Effector memory CD4-positive, alpha-beta T cell (primary cell): ENCODE measurements at places on chromosomes 4 and X.
A peak's percentile ranks its signal among the peaks of the same experiment; 100 is the strongest.

GRCh38 chrX:64394874-64395567, at the start of gene MTMR8:
TSS of gene MTMR8 (minus strand) at chrX:64395452. CDS start at chrX:64395363, 89 bp downstream.
- peak within 1 kb of the TSS; percentile 39 for H3K27ac ChIP-seq
- H3K27me3 ChIP-seq = no peaks in the 10 kb centered on the region
- no peaks in the 10 kb centered on the region for H3K36me3 ChIP-seq
- DNase-seq = peak; percentile 66
- peak within 1 kb of the TSS; percentile 65 for H3K4me3 ChIP-seq

- H3K4me1 ChIP-seq = no peaks in the 10 kb centered on the region
- H3K27me3 ChIP-seq = no peaks in the 10 kb centered on the region
- peak overlapping the region; percentile 54 for H3K4me3 ChIP-seq
- H3K36me3 ChIP-seq = no peaks in the 10 kb centered on the region
- DNase-seq = peak; percentile 41
Observed at GRCh38 chrX:49053223-49054072, 5.4 kb upstream of the CCDC120 start.

DNA sequence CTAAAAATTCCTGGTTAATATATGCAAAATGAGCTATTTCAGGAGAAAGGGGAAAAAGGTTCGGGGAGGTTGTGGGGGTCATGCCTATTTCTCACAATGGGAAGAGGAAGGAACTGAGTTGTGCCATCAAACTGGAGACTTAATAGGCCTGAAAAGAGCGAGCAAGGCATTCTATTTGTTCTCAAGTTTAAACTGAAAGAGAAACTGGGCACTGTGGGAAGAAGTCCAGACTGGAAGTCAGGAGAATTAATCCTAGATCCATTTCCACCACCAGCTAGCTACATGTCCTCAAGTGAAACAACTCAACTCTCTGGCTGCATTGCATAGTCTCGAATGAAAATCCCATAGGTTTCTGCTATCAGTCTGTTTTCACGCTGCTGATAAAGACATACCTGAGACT, 50.6 kb downstream of the PPARGC1A start:
- H3K27ac ChIP-seq = no peak overlapping the region
- H3K4me3 ChIP-seq = no peak overlapping the region
- H3K4me1 ChIP-seq = no peaks in the 10 kb centered on the region
- DNase-seq = no peak
- H3K36me3 ChIP-seq = no peaks in the 10 kb centered on the region
- H3K27me3 ChIP-seq = no peaks in the 10 kb centered on the region

GRCh38 chr4:164596927-164597326, 157.0 kb upstream of the SMIM31 start:
- no peaks in the 10 kb centered on the region for H3K27me3 ChIP-seq
- no peaks in the 10 kb centered on the region for H3K4me1 ChIP-seq
- no peak overlapping the region for H3K27ac ChIP-seq
- DNase-seq = no peak

DNA sequence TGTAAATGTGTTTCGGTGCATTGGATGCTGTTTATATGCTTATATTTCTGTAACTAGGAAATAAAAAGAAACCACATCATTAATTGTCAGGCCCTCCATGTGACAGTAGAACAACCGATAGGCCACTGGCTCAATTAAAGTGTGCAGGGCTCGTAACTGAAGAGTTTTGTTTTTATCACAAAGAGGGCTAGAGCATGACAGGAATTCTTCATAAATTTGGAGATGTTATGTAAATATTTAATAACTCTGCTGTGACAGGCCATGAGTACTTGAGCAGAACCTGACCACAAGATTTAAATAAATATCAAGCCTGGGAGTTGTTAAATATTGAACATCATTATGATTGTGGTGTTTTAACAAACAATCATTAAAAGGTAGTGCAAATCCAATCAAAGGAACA, 55.9 kb downstream of the MID1 start:
- DNase-seq = no peak
- H3K27ac ChIP-seq = no peak overlapping the region
- H3K4me1 ChIP-seq = no peaks in the 10 kb centered on the region

- no peak for DNase-seq
- no peaks in the 10 kb centered on the region for H3K36me3 ChIP-seq
- H3K27me3 ChIP-seq = no peaks in the 10 kb centered on the region
- no peak overlapping the region for H3K4me3 ChIP-seq
- no peaks in the 10 kb centered on the region for H3K4me1 ChIP-seq
- H3K27ac ChIP-seq = no peak overlapping the region
Observed at GRCh38 chr4:115229873-115230272, 116.5 kb upstream of the NDST4 start.

GRCh38 chr4:40829586-40829985, 79.8 kb downstream of the NSUN7 start:
- no peaks in the 10 kb centered on the region for H3K36me3 ChIP-seq
- H3K4me3 ChIP-seq = no peak overlapping the region
- no peaks in the 10 kb centered on the region for H3K27me3 ChIP-seq
- H3K4me1 ChIP-seq = no peaks in the 10 kb centered on the region
- DNase-seq = no peak

- no peak for DNase-seq
- no peak overlapping the region for H3K27ac ChIP-seq
- no peak overlapping the region for H3K4me3 ChIP-seq
- H3K4me1 ChIP-seq = no peaks in the 10 kb centered on the region
Observed at GRCh38 chr4:28426251-28426650, 1565.6 kb downstream of the STIM2 start.

GRCh38 chr4:146073517-146073916, 102.0 kb upstream of the LSM6 start:
- no peak overlapping the region for H3K4me3 ChIP-seq
- H3K36me3 ChIP-seq = no peaks in the 10 kb centered on the region
- H3K4me1 ChIP-seq = no peaks in the 10 kb centered on the region
- no peak for DNase-seq
- peaks cover 5% of the 10 kb centered on the region for H3K27me3 ChIP-seq

GRCh38 chr4:56130606-56131155, 181.9 kb downstream of the CEP135 start:
- H3K27ac ChIP-seq = no peak overlapping the region
- H3K4me1 ChIP-seq = no peaks in the 10 kb centered on the region
- H3K27me3 ChIP-seq = no peaks in the 10 kb centered on the region

DNA sequence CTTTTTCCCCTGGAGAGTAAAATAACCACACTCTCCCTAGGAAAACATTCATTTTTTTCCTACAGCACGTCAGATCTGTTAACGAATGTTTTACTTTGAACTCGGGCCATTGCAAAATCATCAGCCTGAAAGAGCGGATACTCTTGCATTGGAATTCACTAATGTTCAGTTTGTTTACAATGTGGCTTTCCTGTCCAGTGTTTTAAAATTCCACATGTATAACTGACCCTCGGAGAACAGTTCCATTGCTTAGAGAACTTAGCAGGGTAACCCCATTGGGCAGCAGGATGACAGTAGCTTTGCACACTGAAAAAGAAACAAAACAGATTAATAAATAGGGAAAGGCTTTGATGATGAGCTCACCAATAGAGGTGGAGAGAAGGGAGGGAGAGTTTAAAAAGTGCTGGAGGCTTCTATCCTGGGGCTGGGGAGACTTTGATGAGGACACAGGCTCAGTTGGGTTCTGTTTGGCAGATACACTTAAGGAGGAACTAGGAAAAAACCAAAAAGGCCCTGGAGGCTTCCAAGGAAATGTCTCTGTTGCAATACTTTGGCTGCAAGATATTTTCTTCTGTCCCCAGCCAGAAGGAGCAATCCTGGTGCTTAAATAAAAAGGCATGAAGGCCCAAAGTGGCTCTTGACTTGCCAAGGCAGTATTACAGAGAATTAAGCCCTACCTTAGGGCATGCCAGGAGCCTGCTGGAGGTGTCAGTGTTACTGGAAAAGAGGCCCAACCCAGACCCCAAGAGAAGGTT, 143.1 kb downstream of the ARSF start:
- no peaks in the 10 kb centered on the region for H3K27me3 ChIP-seq
- no peak overlapping the region for H3K4me3 ChIP-seq
- H3K36me3 ChIP-seq = no peaks in the 10 kb centered on the region
- H3K27ac ChIP-seq = no peak overlapping the region

DNA sequence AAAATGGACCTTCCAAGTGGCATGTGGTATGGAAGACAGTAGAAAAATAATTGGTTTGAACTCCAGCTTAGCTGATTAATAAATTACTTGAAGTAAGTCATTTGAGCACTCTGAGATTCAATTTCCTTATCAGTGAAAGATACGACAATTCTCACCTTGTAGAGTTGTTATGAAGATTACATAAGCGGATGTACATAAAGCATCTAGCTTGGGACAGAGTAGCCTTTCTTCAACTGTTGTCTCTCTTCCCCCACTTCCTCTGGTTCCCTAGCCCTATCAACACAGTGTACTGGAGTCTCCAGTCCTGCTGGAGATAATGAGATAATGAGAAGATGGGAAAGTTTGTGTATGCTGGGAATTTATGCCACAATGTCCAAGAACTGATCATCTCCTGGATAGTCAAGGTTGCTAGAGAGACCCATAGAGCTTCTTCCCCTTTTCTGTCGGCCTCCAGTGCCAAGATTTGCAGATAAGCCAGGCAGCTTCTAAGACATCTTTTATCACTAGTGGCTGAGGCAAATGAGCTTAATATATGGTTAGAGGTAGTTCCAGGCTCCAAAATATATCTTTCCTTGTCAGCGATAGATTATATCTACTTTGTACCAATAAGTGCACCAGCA, 33.9 kb downstream of the VSIG4 start:
- DNase-seq = no peak
- no peaks in the 10 kb centered on the region for H3K27me3 ChIP-seq
- H3K36me3 ChIP-seq = no peaks in the 10 kb centered on the region

- H3K27ac ChIP-seq = no peak within 1 kb of the TSS
Observed at GRCh38 chrX:49695276-49696180, at the start of gene PAGE1. TSS of gene PAGE1 (minus strand) at chrX:49695984. CDS start at chrX:49694770, 1,214 bp downstream.

DNA sequence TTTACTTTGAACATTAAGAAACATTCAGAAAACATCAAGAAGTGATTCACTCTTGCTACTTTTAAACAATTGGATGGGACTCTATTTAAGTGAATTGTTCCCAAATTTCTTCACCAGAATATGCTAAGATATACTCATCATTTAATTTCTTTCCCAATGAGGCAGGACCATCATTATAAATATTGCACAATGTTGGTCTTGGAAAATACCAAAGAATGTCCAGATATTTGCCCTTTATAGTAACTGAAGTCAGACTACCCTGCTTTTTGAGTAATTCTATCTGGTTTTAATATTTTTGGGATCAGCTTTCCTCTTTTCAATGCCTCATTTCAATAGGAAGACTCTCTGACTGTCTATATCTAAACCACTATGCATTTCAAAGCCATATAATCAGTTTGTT, 129.4 kb upstream of the TENM3 start:
- no peak overlapping the region for H3K4me3 ChIP-seq
- no peaks in the 10 kb centered on the region for H3K36me3 ChIP-seq
- no peak overlapping the region for H3K27ac ChIP-seq

DNA sequence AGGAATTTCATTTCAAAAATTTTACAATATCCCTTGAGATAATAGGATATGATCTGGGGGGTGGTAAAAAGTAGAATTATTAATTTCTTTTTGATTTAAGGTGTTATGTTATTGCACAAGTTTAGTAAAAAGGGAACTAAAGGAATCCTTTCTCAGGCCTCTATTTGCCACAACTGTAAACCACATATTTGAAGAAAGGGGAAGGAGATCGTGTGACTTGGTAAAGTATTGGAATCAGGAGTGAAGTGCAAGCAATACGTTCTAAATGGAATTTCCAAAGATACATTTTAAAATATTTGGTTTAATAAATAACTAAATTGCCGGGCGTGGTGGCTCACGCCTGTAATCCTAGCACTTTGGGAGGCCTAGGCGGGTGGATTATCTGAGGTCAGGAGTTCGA, 35.3 kb upstream of the SCRG1 start:
- no peak for DNase-seq
- H3K4me1 ChIP-seq = no peaks in the 10 kb centered on the region
- H3K27ac ChIP-seq = no peak overlapping the region
- no peaks in the 10 kb centered on the region for H3K36me3 ChIP-seq

- DNase-seq = no peak
- peak overlapping the region; percentile 42 for H3K27ac ChIP-seq
- H3K4me1 ChIP-seq = peaks cover 51% of the 10 kb centered on the region
- no peaks in the 10 kb centered on the region for H3K36me3 ChIP-seq
- H3K27me3 ChIP-seq = no peaks in the 10 kb centered on the region
Observed at GRCh38 chrX:48713847-48714246, 17.3 kb downstream of the SUV39H1 start.

- no peak overlapping the region for H3K27ac ChIP-seq
- H3K4me1 ChIP-seq = no peaks in the 10 kb centered on the region
- no peaks in the 10 kb centered on the region for H3K27me3 ChIP-seq
- peaks cover 16% of the 10 kb centered on the region for H3K36me3 ChIP-seq
Observed at GRCh38 chr4:88445252-88445651, 11.7 kb upstream of the HERC5 start.

DNA sequence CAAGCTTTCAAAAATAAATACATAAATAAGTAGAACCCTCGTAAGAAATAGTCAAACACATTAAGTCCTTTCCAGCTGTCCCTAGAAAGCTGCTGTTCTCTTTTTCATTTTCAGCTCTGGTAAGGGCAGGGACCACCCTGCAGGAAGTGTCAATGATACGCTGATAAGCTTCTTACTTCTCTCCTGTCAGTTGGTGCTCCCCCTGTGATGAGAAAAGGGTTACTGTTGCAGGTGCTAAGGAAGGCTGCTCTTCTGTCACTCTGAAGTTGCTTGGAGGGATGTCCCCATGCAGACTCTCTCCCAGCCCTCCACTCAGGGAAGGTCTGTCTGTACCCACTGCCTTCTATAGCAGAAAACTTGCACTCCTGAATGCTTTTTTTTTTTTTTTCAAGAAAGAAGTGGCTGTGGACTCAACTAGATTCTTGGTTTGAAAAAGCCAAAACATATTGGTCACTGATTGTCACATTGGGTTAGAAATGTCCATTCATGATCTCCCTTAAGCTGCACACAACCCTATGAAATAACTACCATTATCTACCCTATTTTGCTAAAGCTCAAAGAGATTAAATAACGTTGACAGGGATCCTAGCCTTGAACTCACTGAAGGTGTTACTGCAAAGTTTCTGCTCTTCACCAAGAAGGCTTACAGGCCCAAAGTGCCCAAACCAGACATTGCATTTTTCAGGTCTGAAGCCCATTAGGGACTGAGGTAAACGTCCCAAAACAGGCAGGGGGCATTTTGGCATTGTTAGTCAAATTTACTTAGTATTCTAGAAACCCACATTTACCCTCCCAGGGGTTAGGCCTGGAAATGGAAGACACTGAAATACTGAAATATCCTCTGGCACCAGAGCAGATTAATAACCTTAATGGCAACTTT, 1.2 kb downstream of the CXCL3 start:
- H3K36me3 ChIP-seq = no peaks in the 10 kb centered on the region
- DNase-seq = no peak
- peaks cover 2% of the 10 kb centered on the region for H3K4me1 ChIP-seq

GRCh38 chrX:37302569-37302968, 46.6 kb upstream of the PRRG1 start:
- no peaks in the 10 kb centered on the region for H3K36me3 ChIP-seq
- no peaks in the 10 kb centered on the region for H3K4me1 ChIP-seq
- no peak for DNase-seq
- H3K27ac ChIP-seq = no peak overlapping the region
- H3K27me3 ChIP-seq = no peaks in the 10 kb centered on the region
